ENCODE measurements at places on chromosomes 4 and X.

DNA sequence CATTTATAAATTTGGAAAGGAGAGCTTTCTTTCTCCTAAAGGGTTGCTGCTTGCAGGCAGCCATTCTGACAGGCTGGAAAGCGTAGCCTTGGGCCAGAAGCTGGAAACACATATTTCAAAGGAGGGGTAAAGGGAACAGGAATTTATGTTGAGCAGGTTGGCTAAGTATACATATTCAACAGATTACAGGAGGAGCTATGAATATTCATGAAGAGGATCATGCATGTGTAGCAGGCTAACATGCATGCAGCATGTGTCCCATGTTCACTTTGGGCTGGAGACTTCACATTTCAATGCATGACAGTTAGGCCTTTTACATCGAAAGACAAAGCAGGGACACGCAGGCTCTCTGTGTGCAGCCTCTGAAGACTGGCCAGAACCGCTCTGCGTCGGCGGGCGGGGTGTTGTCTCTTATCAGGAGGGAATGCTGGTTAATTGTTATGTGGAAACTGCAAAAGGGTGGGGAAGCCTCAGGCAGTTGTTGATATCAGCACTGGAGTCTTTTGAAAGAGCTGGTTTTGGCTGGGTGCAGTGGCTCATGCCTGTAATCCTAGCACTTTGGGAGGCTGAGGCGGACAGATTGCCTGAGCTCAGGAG, 31.5 kb downstream of the CASP3 start:
- no peak for DNase-seq

DNA sequence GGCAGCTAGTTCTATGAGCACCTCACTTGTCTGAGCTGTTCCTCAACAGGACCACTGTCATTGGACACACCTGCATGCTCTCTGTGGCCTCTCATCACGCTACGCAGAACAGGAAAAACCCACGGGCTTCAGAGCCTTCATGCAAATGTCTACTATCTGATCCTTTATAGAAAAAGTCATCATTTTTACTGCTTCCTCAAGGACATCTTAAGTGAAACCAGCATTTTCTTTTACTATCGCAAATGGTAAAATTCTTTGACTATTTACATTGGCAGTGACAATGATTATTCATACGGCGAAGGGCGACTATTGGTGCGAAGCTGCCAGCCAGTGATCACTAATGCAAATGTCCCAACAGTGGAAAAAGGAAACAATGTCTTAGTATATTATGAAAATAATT, 147.0 kb downstream of the AFAP1 start:
- no peak for DNase-seq

- no peak for DNase-seq
Observed at GRCh38 chr4:118741301-118741855, 56.2 kb downstream of the METTL14 start.

GRCh38 chr4:3807822-3808496, 41.8 kb downstream of the ADRA2C start:
- no peak for DNase-seq

DNA sequence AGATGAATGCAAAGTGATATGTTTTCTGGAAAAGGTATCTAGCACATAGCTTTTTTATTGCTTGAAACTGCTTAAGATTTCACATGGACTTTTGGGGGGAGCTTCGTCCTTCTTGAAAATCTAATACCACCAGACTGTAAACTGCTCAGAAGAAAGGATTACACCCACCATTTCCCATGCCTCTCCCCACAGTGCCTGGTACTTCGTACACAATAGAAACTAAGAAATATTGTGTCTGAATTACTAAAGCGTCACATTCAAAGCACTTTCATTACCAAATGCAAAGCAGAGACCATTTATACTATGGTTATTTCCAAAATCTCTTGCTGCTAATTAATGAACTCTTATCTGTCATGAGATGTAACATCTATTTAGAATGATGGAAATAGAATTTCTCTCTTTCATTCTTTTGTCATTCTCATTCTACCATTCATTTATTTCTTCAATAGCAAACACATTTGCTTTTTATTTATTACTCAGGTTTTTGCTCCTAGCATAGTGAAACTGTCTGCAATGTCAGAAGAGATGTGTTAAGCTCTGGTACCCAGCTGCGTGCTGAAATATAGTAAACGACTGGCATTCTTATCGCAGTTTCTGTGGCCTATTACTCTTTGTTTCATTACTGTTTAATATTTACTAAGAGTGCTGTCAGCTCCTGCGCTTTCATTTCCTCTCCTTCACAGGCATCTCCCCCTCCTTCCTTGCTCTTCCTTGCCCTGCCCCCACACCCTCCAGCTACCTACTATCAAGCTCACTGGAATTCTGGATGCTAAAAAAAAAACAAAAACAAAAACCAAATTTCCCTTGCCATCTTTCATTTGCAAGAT, 51.4 kb upstream of the RAPGEF2 start:
- DNase-seq: no peak

DNA sequence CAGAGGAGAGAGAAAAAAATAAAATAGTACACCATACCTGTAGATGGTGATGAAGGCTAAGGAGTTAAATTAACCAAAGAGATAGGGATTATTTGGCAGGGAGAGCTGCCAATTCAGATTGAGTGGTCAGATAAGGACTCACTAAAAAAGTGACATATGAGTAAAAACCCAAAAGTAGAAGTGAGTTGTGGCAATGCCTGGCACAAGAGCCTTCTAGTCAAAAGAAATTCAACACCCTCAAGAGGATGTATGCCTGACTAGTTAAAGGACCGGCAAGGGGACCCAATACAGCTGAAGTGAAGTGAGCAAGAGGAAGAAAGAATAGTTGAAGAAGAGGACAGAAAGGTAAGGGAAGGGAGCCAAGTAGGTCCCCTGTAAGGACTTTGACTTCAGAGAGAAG, 34.9 kb downstream of the ELF2 start:
- no peak for DNase-seq

DNA sequence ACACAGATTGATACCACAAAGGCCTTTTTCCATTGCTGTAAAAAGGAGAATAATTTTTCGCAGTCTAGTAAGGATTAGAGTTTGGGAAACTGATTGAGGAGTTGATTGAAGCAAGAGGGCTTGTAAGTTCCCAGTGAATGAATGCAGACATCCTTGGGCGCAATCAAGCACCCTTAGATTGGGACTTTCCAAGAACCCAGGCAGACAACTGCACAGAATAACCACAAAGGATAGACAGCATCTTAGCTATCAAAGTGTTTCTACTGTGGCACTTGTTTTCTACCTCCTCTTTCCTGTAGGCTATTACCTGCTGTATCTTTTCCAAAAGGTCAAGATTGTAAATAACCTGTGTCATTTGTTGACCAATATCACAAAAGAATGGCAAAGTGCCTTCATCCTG, 2.6 kb downstream of the COX18 start:
- no peak for DNase-seq

- no peak for DNase-seq
Observed at GRCh38 chr4:109977854-109978501, 65.3 kb downstream of the EGF start.

- DNase-seq: no peak
Observed at GRCh38 chr4:59818656-59819055, 1381.5 kb upstream of the ADGRL3 start.

DNA sequence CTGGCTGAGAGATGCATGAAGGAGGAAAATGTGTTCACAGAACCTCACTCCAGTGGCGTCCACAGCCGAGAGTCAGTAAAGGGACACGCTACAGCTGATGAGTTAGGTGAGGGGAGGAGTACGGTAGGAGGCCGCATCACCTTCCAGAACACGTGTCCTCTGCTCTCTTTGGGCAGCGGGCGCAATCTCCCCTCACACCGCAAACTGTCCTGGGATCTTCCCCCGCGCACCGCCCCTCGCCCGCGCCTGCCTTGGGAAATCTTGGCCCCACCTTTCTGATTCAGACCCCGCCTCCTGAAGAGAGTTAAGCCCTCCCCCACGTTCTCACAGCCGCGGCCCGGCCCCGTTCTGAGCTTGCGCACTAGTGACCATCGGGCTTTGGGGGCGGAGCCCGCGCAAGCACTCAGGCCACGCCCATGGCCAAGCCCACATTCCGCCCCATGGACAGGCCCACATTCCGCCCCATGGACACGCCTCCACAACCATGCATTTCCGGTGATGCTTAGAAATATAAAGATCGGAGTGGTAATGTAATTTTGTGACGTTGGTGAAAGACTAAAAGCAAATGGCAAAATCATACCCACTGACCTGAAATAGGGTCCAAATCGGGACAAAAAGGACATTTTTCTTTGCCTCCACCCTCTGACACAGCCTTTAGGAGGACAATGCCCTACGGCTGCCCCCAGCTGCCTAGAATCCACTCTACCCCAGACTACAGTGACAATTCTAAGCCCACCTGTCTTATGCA, 13.3 kb downstream of the SMIM10 start:
- DNase-seq: peak; percentile 77

GRCh38 chr4:154132406-154132805, 343.5 kb upstream of the SFRP2 start:
- no peak for DNase-seq

DNA sequence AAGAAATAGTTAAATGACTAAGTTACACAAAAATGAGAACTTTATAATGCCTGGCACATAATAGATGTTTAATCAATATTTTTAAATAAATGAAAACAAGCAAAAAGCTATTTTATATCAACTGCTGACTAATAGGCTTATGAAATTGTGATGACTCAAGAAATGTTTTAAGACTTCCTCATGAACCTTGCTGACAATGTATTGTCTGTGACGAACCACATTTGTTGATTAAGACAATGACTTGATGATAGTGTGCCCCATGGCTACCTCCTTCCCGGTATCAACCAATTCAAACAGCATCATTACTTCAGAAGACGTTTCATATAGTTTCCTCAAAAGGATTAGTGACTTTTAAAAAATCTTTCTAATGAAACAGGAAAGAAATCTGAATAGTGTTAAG, 7.9 kb downstream of the CXCL6 start:
- DNase-seq: no peak

DNA sequence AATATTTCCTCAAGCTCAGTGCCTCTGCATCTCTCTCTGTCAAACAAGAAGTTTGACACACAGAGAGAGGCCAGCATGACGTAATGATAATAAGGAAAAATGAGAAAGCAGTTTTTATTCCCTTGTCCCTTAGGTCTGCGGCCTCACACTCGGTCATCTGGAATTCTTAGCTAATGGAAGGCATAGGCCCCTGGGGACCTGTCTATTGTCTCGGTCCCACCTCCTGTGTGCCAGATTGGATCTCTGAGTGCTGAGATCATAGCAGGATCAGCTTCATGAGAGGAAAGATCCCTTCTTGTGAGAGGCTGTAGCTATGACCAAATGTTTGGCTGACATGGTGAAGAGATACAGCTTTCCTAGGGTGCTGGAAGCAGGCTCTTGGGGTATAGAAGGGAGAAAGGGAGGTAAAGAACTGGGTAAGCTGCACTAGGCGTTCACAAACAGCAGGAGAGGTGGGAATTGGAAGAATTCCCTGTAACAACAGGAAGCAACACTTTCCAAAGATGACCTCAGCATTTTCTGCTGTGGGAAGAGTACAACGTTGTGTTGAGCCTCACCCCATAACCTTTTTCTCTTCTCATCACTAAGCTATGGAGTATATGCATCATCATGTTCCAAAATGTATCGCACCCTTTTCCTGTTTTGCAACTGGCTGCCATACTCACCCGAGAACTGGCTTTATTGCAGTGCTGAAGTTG, 20.2 kb downstream of the TMEM31 start:
- DNase-seq: no peak

GRCh38 chr4:108135549-108136209, 33.1 kb downstream of the LEF1 start:
- no peak for DNase-seq

DNA sequence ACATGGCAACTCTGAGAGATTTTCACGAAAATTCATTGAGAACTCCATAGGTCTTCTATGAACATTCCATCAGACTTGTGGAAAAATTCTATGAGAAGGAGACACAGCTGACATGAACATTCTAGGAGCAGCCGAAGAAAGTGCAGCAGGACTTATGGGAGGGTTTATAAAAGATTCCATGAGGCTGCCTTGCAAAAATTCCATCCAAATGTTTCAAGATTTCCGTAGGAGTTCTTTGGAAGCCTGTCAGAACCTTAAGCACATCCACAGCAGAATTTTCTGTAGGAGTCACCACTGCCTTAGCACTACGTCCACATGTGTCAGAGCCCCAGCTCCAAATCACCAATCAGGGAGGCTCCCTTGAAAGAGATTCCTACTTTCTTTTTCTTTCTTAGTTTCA, 67.0 kb upstream of the MSX1 start:
- DNase-seq: no peak

- DNase-seq: no peak
Observed at GRCh38 chr4:94171616-94172015, 36.0 kb upstream of the SMARCAD1 start.

DNA sequence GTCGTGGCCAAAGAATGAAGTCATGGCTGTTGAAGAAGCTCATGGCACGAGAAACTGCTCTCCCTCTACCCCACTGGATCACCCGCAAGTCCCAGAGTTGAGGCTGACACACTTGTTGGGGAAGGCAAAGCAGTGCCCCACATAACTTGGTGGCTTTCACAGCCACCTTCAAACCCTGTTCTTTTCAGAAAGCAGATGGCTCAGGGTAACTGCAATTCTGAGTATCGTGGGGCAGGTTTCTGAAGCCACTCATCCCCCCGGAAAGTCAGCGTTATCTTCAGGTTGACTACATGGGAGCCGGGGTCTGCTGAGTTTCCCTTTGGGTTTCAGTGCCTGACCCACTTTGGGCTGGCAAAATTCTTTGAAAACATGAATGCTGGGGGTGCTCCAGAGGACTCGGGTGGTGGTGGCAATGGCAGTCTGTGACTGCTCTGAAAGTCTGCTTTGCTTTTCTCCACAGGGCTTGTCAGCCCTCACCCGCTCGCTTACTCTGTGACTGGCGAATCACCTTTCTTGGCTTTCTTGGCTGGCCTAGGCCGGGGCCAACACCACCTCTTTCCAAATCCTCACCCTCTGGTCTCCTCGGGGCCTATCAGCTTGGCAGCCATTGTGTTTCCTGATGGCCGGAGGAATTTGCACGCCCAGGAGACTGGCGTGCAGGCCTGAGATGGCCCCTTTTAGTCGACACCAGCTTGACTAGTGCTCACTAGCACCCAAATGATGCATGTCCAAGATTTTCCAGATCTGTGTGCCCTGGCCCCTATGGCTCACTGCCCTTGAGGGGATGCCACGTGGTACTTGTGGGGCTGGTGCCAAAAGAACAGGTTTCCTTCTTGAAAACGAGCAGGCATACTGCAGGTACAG, 7.3 kb downstream of the PPP1R3F start:
- no peak for DNase-seq

DNA sequence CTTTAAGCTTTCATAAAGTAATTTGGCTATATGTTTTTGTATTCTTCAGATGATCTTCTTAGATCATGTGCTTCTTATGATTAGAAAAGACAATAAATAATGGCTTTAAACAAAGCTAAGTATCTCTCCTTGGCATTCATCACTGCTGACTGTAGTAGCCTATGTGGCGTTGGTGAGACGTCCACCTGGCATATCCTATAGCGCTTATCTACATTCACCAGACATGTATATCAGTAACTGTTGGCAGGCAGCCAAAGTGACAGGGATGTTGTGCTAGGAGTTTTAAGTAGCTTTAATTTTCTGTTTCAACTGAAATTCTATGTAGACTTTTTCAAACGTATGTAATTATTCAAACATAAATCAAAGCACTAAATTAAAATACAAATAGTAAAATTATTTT, 276.4 kb downstream of the IL15 start:
- DNase-seq: no peak

- DNase-seq: no peak
Observed at GRCh38 chr4:33369446-33369845, 2649.3 kb downstream of the PCDH7 start.

GRCh38 chr4:104394406-104395167, 100.1 kb downstream of the CXXC4 start:
- DNase-seq: no peak

GRCh38 chr4:53044651-53044960, 182.5 kb downstream of the RASL11B start:
- DNase-seq: no peak
